ENCODE measurements at places on chromosomes 7 and 10.

DNA sequence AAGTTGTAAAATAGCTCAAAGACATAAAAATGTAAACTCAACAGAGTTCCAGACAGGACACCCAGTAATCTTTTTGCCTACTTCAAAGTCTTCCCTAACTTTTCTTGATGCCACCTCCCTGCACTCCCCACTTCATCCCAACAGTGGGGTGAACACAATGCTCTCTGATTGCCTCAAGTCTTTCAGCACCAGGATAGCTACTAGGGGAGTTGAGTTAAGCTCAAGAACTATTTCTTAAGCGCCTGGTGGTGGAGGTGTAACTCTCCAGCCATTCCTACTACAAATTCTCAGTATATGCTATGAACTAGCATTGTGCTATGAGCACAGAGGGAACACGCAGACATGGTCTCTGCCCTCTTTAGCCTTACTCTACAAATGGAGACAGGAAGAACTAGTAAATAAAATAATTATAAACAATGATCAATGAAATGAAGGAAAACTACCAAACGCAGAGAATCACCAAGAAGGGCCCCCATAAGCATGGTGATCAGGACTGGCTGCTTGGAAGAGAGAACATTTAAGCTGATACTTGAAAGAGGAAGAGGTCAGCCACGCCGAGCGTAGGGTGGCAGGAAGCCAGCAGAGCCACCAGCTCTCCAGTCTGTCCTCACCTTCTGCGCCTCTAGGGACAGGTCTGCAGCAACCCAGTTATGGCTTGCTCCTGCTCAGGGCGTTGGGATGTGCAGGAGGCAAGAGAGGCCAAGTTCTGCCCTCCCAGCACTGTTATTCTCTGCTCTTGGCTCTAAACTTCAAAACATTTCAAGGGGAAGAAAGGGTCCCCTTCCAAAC, 16.7 kb upstream of the FRA10AC1 start:
- no peak for DNase-seq

- DNase-seq: peak; percentile 5
Observed at GRCh38 chr7:105876964-105877601, 684 bp upstream of the ATXN7L1 start.

- no peak for DNase-seq
Observed at GRCh38 chr7:40015790-40016296, 65.8 kb downstream of the CDK13 start.

DNA sequence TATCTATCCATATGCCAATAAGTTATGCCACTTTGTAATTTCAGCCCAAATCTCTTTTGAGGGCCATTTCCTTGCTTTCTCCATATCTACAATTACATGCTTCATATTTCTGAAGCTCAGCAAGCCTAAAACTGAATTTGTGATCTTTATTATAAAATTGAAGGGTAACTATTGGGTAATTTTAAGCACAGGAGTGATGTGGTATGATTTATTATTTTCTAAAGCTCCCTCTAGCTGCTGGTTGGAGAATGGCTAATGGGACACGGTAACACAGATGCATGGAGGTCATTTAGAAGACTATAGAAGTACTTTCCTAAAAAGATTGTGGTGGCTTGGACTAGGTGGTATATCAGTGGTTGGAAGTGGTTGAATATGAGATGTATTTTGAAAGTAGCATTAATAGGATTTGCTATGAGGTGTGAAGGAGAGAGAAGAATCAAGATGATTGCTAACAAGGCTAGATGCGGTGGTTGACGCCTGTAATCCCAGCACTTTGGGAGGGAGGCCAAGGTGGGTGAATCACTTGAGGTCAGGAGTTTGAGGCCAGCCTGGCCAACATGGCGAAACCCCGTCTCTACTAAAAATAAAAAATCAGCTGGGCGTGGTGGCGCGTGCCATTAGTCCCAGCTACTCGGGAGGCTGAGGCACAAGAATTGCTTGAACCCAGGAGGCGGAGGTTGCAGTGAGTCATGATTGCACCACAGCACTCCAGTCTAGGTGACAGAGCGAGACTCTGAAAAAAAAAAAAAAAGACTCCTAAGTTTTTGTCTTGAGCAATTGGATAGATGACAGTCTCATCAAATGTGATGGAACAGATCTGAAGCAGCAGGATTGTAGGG, 13.9 kb downstream of the KLHDC10 start:
- DNase-seq: no peak

- no peak for DNase-seq
Observed at GRCh38 chr10:114444819-114445218, 40.5 kb upstream of the AFAP1L2 start.

GRCh38 chr10:49360271-49361177, 35.4 kb downstream of the DRGX start:
- DNase-seq: no peak

DNA sequence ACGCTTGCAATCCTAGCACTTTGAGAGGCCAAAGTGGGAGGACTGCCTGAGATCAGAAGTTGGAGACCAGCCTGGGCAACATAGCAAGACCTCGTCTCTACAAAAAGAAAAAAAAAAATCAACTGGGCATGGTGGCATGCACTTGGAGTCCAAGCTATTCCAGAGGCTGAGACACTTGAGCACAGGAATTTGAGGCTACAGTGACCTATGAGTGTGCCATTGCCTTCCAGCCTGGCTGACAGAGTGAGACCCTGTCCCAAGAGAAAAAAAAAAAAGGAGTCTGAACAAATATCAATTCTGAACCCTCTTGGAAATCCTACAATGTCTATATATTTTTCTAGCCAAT, 126.8 kb upstream of the NRP1 start:
- DNase-seq: no peak

DNA sequence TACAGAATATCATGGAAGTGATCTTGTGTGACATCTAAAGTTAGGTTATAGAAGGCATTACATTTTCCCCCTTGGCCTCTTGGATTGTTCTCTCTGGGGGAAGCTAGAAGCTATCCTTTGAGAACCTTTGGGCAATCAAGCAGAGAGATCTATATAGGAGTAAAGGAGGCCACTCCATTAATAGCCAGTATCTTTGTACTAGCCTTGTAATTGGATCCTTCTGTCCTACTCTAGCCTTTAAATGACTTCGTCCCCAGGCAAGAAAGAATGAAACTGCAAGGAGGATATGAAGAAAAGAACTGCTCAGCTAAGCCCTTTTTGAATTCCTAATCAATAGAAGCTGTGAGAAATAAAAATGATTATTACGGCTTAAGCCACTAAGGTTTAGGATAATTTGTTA, 230.9 kb downstream of the AGMO start:
- no peak for DNase-seq

- no peak for DNase-seq
Observed at GRCh38 chr10:2214092-2214491, 476.8 kb upstream of the ADARB2 start.

DNA sequence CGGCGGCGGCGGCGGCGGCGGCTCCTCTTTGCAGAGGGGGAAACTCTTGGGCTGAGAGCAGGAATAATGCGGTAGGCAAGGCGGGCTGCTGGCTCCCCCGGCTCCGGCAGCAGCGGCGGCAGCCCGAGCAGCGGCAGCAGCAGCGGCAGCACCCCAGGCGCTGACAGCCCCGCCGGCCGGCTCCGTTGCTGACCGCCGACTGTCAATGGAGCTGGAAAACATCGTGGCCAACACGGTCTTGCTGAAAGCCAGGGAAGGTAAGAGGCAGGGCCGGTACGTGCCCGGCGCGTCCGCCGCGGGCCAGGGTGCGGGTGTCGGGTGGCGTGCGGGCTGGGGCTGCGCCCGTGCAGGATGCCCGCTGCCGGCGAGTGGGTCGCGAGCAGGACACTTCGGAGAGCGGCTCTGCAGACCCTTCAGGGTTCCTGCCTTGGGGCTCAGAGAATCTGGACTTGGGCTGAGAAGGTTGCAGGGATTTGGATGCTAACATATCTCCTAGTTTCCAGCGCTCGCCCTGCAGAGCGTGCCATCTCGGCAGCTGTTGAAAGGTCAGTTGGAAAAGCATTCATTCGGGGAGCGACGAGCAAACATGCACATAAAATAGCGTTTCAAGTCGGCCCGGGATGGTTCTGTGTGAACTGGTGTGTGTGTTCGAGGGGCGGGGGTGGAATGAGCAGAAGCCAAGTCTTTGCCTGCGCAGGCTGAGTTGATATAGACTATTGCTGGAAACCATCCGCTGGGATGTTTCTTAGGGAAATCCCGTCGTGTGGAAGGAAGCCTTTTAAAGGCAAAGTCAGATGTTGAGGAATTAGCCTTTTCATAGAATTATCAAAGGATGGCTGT, 562 bp downstream of the GRK5 start:
- DNase-seq: no peak

DNA sequence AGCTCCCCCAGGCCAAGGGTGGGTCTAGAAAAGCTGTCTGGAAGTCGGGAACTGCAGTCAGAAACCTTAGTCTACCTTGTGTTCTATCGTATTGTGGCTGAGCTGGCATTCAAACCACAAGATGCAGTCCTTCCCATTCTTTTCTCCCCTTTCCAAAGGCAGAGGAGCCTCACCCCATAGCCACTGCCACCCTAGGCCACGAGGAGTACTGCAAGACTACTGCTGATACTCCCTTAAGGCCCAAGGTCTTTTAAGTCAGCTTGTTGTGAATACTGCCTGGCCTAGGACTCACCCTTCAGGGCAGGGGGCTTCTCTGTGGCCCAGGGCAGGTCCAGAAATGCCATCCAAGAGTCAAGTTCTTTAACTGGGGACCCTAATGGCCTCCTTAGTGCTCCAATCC, 214.5 kb upstream of the CNTNAP2 start:
- no peak for DNase-seq

GRCh38 chr7:111486472-111487142, 75.7 kb downstream of the IMMP2L start:
- DNase-seq: no peak
